ENCODE measurements at places on chromosomes 13 and 19.

DNA sequence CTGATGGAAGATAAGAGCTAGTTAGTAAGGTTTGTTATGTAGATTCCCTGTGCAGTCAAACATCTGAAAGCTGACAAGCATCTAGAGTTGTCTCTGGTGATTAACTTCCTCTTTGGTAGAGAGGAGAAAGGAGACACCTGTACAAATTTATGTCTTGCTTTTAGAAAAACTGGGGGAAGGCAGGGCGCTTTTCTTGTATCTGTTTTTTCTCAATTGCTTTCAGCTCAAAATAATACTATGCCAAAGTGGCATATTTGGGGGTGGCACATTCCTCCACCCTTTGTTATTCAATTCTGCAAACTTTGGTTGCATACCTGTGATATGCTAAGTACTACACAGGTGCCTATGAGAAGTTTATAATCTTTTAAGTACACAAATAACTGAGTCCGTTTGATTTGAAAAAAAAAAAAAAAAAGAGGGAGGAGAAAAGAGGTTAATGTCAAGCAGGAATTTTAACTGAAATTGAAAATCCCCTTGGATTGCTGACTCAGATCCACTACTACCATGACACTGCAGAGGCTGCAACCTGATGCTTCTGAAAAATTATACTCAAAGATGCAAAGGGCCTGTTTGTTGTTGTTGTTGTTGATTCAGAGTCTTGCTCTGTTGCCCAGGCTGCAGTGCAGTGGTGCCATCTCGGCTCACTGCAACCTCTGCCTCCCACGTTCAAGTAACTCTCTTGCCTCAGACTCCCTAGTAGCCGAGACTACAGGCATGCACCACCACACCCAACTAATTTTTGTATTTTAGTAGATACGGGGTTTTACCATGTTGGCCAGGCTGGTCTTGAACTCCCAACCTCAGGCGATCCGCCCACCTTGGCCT lies 164.8 kb upstream of the NBEA start:
- DNase-seq: no peak

- no peak for DNase-seq
Observed at GRCh38 chr13:44763615-44764301, 187.6 kb upstream of the TSC22D1 start.

DNA sequence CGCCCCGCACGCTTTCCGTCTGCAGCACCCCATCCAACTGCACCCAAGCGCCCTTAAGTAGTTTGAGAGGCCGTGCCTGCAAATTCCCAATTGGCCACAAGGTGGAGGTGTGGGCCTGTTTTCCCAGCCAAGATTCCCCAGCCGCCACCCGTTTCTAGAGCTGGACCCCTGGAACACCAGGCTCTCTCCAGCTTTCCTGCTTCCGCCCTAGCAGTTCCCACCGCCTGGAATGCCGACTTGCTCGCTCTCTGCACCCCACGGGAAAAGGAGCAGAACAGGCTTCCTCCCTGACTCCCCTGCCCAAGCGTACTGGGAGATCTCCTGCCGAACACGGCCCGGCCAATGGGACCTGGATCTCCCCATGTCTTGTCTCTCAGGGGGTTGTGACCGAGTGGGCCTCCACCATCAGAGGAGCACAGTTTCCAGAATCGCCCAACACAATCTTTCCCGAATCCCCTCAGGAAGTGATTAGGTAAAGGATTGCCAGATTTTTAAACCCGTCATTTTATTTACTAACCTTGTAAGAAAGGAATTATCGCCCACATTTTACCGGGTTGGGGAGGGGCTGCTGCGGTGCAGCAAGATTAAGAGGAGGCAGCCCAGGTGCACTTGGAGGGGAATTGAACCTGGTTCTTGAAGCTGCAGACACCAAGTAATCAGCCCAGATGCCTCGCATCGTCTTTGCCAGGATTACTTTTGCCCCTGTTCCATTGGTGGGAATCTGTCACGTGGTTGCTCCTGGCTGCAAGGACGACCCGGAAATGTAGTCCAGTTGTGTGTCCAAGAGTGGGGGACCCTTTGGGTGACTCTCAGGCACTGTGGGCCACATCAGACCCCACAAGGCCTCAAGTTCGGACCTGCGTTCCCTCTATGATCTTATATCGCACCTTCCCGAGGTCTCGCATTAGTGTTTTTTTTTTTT lies 3.5 kb upstream of the NAPSA start:
- DNase-seq: peak; percentile 73

DNA sequence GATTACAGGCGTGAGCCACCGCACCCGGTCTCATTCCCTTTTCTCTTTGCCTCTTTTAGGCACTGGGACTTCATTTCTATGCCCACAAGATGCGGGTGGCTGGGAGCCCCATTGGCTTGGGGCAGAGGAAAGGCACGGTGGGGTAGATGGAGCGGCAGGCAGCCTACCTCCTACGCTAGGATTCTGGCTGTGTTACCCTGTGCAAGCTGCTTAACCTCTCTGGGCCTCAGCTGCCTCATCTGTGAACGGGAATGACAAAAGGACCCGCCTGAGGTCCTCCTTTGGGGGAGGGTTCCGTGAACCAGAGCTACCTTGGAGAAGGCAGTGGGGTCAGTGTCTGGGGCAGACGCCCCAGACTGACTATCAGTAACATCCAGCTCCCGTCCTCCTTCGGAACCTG lies 9.3 kb upstream of the LINGO3 start:
- DNase-seq: no peak

- DNase-seq: no peak
Observed at GRCh38 chr19:1609103-1609396, 3.8 kb upstream of the UQCR11 start.

DNA sequence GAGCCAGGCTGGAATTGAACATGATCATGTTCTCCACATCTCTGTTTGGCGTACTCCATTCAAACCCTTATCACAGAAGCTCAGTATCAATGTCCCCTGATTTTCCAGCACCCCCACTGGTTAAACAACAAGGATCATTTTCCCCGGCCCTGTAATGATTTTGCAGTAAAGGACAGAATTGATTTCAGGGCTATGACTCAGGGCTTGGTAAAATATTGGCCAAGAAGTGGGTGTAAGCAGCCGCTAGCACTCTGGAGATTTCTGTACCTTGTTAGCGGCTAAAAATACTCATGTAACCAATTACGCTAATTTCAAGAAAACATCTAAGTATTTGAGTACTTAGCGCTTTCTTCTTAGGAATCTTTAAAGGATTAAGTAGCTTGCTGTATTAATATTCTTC lies 69.5 kb upstream of the FNDC3A start:
- no peak for DNase-seq

DNA sequence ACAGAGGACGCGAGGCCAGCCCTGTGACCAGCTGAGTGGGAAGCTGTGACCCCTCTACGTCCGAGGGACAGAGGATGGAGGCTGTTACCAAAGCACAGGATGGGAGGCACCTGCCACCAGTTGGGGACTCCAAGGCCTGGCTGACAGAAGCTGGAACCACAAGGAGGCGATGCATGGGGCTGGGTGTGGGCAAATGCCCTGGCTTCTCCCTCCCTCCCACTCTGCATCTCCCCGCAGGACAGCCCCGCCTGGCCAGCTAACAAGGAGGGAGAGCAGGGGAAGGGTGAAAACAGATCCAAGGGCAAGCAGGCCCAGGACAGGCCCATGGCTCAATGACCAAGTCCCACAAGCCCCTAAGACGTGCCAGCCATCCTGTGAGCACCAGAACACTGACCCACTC lies 28.6 kb downstream of the AKT2 start:
- no peak for DNase-seq

GRCh38 chr13:106083620-106084350 lies 451.7 kb downstream of the EFNB2 start:
- peak; percentile 17 for DNase-seq

- DNase-seq: no peak
Observed at GRCh38 chr19:43781630-43782310, 997 bp upstream of the KCNN4 start.

DNA sequence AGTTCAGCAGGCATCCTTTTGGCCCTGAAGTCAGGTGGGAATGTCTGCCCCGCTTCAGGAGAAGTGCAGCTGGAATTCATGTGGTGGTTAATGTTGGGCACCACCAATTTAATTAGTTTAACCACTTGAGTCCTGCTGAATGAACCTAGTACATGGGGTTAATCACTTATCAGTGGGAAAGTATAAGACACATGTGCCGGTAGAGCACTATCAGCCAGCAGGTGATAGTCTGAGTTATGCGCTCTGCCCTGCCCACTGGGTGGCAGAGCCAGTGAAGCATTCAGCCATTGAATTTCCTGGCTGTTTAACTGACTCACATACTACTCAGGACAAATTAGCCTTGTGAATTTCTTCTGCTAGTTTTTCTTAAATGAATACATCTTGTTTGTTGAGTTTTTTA lies 789.7 kb upstream of the PRR20A start:
- no peak for DNase-seq

DNA sequence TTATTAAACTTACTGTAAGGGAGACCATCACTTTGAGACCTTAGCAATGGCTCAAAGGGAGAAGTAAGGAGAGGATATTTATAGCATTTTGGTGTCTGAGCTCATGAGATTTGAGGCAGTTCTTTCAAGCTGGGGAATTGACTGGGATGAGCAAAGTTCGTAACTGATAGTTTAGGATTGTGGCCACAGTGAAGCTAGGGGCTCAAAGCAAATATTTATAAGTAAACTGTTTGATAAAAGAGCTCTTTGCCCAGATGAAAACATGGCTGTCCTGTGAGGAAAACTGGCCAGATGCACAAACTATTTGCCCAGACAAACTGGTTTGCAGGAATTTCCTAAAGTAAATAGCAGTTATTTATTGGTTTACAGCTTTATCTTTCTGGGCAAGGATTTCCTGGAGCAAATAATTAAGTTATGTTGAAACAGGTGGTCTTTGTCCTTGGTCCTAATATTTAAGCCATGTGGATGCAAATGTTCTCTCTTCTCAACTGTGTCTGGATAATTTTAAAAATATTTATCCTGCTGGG lies 59.7 kb upstream of the TMTC4 start:
- DNase-seq: no peak

DNA sequence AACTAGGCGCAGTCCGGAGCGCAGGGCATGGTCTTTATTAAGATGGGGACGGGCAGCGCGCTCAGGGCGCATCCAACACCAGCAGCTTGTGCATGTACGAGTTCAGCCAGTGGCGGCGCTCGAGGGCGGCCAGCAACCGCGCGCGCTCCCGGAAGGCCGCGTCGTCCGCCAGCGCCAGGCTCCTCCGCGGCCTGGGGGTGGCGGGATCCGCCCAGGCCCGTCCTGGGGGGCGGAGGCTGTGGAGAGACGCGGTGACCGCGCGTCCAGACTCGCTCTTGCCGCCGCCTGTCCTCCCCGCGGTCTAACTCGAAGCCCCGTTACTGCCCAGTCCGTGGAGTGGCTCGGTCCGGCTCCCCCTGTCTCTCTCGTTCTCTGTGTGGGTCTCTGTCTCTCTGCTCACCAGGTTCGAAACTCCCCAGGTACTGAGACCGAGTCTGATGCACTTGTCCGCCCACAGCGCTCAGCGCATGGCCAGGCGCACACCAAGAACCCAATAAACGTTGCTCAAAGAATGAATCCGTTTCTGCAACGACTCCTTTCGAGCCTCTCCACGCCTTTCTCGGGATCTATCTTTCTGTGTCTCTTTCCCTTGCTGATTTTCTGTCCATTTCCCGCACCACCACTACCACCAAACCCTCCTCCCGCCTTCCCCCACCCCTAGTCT lies 702 bp downstream of the PTH2 start:
- no peak for DNase-seq
